Right cardiac atrium (tissue), 5 donors: ENCODE measurements at places on chromosomes 12 and 14.

GRCh38 chr12:30908722-30909348 is 17.7 kb upstream of the TSPAN11 start:
- DNase-seq, result no peak

DNA sequence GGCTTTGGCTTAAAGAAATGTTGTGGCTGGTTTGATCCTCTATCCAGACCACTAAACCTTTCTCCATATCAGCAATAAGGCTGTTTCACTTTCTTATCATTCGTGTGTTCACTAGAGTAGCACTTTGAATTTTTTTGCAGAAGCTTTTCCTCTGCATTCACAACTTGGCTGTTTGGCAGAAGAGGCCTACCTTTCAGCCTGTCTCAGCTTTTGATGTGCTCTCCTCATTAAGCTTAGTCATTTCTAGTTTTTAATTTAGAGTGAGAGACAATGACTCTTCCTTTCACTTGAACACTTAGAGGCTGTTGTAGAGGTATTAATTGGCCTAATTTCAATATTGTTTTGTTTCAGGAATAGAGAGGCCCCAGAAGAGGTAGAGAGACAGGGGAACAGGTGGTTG is 13.8 kb downstream of the KCNMB4 start:
- no peak for DNase-seq

- DNase-seq, result no peak
These were observed 43.1 kb upstream of the GTF2A1 start for GRCh38 chr14:81263777-81264410.

GRCh38 chr12:132130690-132131089 is 13.4 kb downstream of the DDX51 start:
- no peak for DNase-seq

GRCh38 chr12:103462675-103463074 is 33.1 kb downstream of the C12orf42 start:
- DNase-seq, result no peak

DNA sequence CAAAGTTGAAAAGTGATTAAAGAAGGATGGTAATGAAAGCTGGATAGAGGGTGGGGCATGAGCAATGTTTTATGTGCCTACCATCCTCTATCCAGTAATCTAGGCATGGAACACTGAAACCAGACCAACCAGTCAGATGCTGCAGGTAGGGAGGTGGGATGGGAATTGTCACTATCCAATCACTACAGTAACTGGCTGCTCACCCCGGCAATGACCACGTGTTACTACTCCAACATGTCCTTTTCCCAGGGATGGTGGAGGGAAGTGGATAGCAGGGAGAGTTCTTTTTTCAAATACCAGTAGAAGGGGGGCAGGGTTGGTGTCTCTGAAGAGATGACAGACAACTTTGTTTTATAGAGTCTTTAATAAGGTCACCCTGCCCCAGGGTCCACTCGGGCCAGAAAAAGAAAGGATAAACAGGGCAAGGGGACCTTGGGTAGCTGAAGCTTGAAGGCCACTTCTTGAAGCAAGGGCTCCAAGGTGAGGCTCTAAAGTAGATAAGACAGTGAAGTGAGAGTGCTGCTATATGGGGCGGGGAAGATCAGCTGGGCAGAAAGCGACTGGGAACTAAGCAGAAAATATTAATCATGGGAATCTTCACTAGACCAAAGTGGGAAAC is 14.7 kb upstream of the CDH24 start:
- DNase-seq, result peak; percentile 30

DNA sequence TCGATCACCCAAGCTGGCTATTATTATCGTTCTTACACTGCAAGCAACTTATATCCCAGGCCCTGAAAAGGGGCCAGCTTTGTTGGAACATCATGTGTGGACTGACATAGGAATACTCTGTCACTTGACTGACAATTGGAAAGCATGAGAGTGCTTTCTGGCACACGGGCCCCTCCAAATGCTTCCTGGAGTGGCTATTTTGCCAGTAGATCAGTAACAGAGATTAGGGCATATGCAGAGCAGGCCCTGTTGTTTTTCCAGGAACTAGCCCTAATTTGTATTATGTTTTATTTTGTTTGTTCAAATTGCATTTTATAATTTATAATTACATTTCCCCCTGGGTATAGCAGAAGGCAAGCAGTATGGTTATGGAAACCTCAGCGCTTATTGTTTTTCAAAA is 170.1 kb upstream of the FRMD6 start:
- no peak for DNase-seq

GRCh38 chr12:41709463-41710285 is 435.0 kb downstream of the GXYLT1 start:
- DNase-seq, result no peak

DNA sequence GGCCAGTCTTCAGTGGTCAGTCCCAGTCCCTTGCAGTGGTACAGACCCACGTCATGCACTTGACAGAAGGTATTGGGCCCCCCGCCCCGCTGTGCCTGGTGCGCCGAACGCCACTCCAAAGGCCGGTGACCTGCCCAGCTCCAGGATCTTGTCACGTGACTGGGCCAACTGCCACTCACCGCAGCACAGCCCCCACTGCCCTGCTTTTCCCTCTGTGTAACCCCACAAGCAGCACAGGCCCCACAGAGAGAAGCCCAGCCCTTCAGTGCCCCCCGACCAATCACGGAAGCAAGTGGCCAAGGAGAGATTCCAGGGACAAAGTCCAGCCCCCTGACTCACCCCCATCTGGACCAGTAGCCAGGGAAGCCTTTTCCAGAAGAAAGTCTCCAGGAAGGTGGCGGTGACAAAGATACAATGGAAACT is 498 bp downstream of the GPR132 start:
- peak; percentile 64 for DNase-seq

DNA sequence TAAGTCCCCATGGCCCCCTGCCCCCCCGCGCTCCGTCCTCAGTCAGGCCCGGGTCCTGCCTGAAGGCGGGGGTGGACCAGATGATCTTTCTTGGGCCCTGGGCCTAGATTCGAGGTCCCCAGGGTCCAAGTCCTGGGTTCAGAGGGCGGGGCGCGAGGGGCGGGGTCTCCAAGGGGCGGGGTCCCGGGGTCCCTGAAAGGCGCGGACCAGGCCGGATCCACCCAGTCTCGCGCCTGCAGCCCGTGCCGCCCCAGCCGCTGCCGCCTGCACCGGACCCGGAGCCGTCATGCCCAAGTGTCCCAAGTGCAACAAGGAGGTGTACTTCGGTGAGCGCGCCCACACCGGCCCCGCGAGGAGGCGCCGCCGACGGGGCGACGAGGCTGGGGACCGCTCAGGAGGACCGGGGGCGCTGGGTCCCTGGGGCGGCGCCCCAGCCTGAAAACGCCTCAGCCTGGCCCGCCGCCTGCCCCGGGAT is 325 bp downstream of the CRIP1 start:
- peak; percentile 94 for DNase-seq

DNA sequence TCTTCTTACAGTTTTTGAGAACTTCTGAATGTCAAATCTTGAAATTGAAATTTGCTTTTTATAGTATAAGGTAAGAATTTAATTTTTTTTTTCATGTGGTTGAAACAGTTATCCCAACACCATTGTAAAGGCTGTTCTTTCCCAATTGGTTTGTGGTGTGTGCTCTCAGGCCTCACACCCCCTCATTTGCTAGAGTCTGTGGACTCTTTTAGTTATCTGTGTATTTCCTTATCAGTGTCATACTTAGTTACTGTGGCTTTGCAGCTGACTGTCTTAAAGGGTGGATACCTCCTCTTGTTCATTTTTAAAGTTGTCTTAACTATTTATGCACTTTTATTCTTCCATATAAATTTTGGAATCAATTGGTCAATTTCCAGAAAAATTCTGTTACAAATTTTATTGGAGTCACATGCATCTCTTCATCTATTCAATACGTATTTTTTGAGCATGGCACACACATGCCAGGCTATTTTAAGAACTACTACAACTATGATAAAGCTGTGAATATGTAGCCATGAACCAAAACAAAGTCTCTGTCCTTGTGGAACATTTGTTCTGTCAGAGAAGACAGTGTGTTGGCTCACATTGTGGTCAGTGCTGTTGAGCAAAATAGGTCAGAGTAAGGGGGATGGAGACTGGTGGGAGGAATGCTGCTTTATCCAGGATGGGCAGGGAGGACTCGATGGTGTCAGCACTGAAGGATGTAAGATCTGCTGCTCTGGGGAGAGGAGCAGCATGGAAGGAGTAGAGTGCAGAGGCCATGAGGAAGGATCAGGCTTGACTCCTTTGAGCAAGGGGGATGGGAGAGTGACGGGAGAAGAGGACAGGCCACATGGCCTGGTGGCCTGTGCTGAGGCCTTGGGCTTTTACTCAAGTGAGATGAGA is 24.1 kb downstream of the FGF23 start:
- DNase-seq, result no peak

GRCh38 chr12:69935651-69936100 is 110.6 kb downstream of the MYRFL start:
- no peak for DNase-seq

DNA sequence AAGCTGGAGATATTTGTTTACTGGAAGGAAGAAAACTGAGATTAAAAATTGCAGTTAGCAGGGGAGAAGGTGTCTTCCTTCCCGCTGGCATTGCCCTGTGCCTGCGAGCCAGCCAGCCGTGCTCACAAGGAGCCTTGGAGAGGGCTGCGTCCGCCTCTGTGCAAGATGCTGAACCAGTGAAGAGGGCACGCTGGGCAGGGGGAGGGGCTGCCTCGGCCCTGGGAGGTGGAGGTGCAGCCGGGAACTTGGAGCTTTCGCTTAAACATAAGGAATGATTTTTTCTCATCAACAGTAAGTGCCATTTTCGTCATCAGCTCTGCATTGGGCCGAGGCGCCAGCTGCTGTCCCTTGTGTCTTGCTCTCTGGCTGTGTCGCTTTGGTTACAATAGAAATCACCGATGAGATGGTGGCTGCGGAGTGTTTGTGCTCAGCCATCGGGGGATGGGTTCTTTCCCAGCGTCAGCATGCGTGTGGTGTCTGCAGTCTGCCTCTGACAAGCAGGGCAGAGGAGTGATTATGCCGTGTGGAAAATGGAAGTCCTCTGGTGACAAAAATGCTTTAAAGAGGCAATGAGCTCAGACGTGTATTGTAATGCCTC is 97.3 kb downstream of the ESR2 start:
- DNase-seq, result peak; percentile 79

DNA sequence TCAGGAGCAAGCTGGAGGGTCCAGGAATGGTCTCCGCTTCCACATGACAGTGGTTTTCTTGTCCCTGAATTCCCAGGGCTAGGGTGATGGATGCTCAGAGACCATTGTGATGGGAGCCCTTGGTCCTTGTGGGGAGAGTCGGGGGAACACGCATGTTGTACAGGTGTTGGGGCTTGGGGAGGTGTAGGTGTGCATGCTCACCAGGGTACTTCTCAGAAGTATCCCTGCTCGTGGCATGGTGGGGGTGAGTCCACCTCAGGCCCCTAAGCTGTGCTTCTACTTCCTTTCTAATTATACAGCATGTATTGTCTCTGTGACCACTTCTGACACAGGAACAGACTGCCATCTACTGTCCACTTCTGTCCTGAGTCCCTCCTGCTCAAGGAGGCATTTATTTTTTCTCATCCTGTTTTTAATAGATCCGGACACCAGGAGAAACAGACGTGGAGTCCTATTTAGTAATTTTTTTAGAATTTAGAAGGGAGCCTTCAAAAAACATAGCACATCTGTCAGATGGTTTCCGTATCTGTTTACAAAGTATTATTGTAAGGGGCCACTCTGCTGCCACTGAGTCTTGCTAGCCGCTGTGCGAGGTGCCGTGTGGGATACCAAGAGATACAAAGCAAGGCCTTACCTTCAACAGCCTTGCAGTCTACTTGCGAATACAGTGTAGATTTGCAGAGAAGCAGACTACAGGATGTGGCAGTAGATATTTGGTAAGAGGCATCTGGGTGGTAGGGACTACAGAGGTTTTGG is 10.5 kb downstream of the NTF3 start:
- DNase-seq, result no peak

DNA sequence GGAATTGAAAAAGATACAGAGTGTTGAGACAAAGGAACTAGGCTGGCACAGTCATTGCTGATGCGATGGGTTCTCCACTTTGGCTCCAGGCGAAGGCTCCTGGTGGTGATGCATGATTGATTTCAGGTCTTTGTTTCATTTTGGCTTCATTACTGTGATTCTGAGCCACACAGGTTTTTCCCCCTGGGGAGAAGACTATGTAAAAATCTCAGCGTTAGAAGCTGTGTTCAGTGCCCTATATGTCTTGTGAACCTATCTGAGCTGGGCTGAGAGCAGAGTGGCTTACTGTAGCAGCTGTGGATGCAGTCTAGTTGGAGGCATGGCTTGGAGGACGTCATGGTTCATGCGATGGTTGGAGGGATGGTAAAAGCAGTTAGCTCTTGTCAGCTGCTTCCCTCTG is 54.0 kb downstream of the GPATCH2L start:
- no peak for DNase-seq

DNA sequence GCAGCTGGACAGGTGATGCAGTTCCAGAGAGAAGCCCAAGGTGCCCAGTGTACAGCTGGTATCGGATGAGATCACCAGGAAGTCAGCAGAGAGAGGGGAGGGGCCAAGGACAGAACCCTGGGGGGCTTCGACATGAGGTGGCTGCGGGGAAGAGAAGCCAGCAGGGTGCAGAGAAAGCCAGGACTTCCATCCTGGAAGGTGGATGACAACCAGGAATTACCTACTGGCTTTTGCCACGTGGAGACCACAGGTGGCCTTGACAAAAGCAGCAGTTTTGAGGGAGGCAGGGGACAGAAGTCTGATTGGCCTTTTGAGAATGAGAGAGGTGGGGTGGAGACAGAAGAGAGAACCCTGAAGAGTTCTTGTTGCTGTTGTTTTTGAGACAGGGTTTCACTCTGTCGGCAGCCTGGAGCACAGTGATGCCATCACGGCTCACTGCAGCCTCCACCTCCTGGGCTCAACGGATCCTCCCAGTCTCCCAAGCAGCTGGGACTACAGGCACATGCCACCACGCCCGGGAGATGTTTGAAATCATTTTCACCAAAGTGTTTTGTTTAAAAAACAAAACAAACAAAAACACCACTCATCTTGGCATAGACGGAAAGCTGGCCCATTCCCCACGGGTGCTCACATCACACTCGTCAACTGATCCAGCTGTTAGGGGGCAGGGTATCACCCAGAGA is 35.2 kb downstream of the CDC42BPB start:
- DNase-seq, result no peak

DNA sequence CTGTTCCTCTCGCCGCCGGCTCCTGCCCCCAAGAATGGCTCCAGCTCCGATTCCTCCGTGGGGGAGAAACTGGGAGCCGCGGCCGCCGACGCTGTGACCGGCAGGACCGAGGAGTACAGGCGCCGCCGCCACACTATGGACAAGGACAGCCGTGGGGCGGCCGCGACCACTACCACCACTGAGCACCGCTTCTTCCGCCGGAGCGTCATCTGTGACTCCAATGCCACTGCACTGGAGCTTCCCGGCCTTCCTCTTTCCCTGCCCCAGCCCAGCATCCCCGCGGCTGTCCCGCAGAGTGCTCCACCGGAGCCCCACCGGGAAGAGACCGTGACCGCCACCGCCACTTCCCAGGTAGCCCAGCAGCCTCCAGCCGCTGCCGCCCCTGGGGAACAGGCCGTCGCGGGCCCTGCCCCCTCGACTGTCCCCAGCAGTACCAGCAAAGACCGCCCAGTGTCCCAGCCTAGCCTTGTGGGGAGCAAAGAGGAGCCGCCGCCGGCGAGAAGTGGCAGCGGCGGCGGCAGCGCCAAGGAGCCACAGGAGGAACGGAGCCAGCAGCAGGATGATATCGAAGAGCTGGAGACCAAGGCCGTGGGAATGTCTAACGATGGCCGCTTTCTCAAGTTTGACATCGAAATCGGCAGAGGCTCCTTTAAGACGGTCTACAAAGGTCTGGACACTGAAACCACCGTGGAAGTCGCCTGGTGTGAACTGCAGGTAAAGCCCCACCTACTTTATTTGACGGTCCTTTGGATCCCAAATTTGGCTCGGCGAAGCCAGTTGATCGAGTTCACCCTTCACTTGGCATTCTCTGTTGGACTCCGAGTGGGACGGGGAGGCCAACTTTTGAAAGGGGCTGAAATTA is 1.5 kb downstream of the WNK1 start:
- DNase-seq, result peak; percentile 53
